ENCODE measurements at places on chromosomes 6 and 20.

DNA sequence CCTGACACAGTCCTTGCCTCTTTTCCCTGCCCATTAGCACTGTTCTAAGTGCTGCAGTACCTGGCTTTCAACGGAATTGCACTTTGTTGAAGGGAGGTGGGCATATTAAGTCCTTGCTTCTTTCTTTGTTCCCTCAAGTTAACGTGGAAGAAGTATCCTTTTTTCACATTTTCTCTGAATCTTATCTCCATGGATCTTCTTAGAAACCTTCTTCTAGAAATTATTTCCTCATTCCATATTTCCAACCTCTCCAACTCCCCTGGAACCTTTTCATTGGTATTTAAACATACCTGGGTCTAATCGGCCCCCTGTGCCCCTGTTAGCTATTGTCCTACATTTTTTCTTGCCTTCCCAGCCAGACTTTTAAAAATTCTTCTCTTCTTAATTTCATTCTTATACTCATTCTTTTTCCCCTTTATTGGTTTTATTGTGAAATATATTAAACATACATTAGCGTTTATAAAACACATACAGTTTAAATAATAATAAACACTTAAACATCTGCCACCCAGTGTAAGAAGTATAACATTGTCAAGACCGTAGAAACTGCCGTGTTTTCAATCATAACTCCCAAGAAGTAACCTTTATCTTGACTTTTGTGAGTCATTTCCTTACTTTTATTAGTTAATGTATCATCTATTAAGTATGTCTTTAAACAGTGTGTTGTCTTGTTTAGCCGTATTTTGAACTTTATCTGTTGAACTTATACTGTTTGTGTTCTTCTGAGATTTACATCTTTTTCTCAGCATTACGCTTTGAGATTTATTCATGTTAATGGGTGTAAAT lies 118.2 kb downstream of the CDKAL1 start:
- no peak for DNase-seq

- DNase-seq: no peak
These were observed 1.5 kb downstream of the TFAP2B start for GRCh38 chr6:50819904-50820868.

DNA sequence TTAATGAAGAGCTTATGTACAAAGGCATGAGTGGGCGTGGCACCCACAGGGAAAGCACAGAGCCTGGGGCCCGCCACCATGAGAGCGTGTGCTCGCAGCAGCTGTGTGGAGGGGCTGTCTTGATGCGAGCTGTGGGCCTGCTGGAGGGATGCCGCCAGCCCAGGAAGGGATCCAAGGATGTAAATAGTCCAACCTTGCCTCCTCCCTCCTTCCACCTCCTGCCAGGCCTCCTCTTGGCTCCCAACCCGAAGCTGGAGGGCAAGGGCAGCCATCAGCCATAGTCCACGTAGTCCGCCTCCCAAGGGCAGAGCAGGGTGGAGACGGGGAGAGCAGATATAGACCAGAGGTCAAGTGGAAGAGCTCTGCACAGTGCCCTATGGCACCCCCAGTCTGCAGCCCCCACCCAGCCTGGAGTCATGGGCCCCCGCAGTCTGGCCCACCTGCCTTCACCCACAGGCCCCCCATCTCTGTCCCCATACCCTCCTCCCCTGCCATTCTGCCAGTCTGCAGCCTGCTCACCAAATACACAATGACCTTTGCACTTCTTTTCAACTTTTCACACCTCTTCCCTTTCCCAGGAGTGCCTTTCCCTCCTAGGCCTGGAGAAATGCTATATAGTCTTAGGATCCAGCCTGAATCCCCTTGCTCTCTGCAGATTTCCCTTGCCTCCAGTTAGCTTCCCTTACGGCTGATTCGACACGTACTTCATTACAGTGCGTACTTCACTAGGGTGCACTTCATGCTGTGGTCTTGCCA lies 77.1 kb downstream of the SHLD1 start:
- DNase-seq: no peak

DNA sequence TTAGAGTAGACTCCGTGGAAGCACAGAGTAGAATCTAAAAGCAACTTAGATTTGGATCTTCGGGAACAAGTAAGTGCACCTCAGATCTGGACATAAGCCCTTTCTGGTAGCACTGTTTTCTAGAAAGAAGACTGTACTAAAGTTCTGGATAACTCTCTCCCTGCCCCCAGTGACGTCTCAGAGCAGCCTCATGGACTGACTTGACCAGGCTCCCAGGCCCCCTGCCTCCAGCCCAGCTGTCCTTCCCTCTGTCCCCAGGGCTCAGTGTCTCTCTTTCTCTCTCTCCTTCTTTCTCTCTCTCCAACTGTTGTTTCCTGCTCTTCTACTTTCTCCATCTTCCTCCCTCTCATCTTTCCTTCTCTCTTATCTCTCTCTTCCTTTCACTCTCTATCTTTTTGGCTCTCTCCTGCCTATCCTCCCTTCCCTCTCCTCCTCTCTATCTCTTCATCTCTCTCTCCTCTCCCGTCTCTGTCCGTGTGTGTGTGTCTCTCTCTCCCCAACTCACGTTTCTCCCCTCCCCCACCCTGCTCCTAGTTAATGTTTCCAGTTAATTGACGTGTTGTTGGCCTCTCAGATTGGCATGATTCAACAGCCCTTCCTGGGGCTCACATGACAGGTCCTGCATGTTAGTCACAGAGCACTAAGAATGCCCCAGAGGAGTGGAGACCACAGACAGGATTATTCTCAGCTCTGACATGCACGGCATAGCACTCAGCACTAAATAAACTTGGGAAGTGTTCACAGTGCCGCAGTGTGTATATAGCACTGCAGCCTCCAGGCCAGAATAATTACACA lies 180.4 kb upstream of the FOXQ1 start:
- no peak for DNase-seq

DNA sequence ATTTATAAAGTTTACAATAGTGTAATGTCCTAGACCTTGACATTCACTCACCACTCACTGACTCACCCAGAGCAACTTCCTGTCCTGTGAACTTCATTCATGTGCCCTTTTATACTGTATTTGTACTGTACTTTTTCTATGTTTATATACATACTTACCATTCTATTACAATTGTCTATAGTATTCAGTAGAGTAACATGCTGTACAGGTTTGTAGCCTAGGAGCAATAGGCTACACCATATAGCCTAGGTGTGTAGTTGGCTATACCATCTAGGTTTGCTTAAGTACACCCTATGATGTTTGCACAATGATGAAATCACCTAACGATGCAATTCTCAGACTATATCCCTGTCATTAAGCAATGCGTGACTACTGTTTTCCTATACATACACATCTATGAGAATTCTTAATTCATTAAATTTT lies 17.5 kb downstream of the EDEM2 start:
- DNase-seq: no peak

DNA sequence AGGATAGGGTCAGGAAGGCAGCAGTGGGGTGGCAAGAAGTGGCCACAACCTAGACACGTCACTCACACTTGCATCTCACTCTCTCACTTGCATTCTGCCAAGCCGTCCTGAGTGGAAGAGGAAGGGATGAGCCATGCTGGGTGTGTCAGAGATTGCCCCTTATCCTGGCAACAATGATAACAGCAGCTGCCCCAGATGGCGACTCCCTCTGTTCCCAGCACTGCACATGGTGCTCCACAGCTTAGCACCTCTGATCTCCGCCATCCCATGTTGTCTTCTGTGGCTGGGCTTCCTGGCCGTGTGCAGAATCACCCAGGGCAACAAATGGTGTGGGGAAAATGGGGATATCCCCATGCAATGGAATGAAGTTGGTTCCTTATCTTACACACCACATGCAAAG lies 11.1 kb downstream of the KCNB1 start:
- no peak for DNase-seq

DNA sequence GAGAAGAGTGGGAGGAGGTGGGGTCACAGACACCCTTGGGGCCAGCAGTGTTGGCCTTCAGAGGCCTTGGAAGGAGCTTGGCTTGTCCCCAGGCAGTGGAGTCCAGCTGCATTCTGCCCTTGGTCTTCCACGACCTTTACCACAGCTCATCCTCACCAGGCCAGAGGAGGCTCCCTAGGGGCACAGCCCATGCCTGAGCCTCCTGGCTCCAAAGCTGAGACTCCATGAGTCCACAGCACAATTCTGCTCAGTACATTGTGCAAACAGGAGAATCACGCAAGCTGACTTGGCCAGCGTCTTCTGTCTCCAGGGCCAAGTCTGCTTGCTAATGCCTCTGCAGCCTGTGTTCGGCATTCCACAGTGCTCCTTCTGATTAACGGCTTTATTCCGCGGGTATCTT lies 337.2 kb downstream of the SMOC2 start:
- DNase-seq: no peak

- DNase-seq: no peak
These were observed 50.6 kb upstream of the TBC1D7 start for GRCh38 chr6:13378669-13379590.

DNA sequence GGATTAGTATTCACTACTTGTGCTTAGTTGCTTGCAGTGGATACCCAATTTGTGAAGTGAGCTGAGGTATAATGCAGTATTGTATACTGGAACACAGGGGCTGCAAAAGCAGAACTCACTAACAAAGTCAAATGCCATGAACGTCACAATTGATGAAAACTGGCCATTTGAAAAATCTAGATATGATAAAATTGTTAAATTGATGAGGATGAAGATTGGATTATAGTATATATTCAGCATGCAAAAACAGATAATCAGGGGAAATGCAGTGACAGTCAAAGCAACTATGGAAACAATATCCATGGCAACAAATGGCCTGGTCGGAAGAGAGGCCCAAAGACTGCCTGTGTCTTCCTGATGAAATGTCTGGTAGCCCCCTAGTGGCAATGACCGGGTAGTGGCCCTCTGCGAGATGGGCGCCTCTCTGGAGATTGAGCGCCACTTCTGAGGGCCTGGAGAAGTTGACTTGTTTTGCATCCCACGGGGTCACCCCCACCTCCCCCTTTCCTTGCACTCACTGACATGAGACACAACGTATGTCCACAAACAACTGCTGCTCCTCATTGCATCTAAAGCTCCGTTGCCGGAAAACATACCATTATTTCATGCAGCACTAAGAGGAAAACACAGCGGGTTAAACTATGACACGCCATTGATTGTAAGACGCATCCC lies 43.6 kb downstream of the C6orf15 start:
- peak; percentile 85 for DNase-seq

- no peak for DNase-seq
These were observed 161.8 kb downstream of the NFATC2 start for GRCh38 chr20:51380401-51381385.

GRCh38 chr6:118649918-118650581 lies 1.3 kb downstream of the CEP85L start:
- no peak for DNase-seq

DNA sequence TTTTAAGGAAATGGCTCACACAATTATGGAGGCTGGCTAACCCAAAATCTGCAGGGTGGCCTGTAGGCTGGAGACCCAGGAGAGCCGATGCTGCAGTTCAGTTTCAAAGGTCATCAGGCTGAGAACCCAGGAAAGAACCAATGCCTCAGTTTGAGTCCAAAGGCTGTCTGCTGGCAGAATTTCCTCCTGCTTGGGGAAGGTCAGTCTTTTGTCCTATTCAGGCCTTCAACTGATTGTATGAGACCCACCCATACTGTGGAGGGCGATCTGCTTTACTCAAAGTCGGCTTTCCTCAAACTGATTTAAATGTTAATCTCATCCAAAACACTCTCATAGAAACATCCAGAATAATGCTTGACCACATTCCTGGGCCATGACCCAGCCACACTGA lies 189.7 kb upstream of the CDYL start:
- no peak for DNase-seq

- no peak for DNase-seq
These were observed 22.0 kb upstream of the ABCC10 start for GRCh38 chr6:43405354-43405753.

DNA sequence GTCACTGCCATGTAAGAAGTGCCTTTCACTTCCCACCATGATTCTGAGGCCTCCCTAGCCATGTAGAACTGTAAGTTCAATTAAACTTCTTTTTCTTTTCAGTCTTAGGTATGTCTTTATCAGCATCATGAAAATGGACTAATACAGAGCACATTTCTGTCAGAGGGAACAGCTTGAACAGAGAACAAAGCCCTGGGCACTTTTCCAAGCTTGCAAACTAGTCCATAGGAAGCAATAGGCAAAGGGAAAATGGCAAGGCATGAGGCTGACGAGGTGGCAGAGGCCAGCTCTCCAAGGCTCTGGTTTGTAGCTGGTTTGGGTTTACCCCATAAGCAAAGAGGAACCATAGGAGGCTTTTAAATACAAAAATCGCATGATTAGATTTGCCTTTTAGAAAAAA lies 185.1 kb upstream of the HDDC2 start:
- DNase-seq: no peak

DNA sequence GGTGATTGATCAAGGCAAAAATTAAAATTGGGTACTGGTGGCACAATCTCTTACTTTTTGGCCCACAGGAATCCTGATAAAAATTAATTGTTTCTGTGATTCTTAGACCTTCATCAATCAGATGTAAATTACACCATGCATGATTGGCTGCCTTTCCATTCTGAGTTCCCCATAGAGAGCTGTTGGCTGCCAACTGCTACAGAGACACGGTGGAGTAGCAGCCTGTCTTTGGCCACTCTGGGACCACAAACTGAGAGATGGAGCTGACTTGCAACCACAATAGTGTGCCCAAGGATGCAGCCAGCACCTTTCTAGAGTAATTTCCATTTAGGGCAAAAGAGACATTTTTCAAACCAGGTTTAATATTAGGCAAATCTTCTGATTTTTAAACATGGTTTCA lies 274.3 kb upstream of the MMS22L start:
- DNase-seq: no peak

DNA sequence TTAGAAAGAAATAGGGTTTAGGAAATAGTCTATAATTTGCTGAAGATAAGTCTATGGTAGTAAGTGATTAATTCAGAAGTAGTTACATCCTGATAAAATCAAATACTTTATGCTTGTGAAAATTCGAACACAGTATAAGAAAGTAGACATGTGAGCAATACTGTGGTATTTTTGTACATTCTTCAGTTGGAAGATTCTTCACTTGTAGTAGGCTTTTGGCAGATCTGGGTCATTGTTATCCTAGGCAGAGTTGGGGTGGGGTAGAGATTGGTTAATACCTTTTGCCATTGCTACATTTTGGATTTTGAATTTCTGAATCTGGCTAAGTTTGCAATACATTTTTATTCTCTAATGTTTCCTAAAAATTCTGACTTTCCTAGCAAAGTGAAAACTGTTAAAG lies 197.5 kb downstream of the BCKDHB start:
- DNase-seq: no peak

DNA sequence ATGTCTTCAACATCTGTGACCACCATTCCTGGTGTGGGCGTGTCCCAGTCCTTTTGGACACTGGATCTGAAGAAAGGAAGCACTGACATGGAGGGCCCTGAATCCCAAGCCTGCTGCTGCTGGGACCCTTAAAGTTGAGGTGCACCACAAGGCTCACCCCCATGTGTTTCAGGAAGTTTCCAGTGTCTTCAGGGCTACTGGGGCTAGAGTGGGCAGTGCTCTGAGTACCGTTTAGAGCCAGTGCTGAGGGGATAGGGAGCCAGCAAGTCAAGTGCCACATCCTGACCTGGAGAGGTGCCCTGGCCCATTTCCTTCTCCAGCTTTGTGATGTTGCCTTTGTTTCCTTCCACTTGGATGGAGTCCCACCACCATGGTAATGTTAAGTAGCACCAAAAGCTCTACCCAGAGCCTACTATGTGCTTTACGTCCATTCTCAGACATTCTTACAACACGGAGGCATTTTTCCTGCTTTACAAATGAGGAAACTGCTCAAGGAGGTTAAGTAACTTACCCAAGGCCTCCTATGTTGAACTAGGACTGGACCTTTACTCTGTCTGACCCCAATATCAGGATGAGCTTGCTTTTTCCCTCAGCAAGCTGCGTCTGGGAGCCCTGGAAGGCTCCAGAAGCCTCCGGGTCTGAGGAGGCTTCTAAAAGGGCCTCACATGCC lies 552 bp upstream of the DEF6 start:
- peak; percentile 11 for DNase-seq
